Stimulated activated CD4-positive, alpha-beta T cell treated with anti-CD3 and anti-CD28 coated beads, Interleukin-15, amount 100 ng/mL, for 1 hour (primary cell): ENCODE measurements at places on chromosomes 12 and 14.

DNA sequence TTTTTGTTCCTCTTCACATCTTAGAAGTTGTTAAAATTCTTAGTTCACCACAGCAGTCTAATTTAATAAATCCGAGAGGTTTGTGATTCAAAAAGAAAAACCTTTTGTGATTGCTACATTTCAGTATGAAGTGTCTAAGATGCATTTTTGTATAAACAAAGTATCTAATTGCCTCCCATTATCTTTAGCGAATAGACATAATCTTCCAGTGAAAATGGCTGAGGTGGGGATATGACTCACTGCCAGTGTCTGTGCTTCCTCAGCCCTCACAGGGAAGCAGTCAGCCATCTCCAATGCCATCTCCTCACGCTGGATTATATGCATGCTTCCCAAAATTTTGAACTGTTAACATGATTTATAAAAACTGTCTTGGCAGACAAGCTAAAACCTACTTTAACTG lies 7.6 kb downstream of the GCH1 start:
- no peak for DNase-seq

DNA sequence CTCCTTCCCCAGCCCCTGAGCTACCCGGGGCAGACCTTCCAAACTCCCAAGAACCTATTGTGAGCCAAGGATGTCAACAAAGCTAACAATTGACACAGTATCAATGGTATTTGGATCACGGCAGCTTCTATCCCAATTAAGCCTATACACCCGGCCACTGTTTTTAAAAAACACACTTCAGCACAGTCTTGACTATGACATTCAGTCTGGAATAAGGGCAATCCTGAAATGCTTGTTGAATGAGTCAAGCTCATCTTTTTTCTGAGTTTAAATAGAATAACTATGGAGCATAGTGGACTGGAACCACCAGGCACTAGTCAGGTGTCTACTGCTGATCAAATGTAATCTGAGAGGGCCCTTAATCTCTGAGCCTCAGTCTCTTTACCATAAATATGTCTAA lies 5.7 kb downstream of the DENND5B start:
- DNase-seq = no peak

DNA sequence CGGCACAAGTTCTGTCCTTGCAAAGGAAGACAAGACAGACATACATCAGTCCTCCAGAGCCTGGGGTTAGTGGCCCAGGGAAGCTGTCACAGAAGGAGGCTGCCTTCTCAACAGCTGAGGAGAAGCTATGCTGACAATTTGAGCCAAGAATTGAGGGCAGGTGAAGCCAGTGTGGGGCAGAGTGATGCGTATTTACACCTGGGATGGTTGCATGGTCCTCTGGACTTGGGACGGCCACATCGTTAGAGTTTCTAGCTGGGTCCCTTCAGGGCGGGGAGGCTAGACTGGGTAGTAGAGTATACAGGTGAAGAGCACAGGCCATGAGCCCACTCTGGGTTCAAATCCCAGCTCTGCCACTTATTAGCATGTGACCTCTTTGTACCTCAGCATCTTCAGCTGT lies 16.5 kb downstream of the KRT85 start:
- DNase-seq = no peak

DNA sequence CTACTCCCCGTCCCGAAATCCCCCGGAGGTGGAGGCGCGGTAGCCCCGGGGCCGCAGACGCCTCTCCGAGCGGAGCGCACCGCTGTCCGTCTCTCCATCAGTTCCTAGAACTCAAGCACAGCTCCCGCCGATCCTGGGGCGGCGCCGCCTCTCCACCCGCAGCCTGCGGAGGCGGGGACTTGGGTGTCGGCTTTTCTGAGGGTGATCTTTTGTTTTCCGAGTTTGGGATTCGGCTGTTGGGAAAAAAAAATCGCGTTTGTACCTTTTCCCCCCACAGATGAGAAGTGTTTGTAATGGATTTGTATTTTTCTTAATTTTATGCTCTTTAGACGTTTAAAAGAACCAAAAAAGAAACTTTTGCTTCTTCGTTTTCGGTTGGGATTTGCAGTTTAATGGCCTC lies 26.6 kb downstream of the LRCOL1 start:
- DNase-seq = no peak

GRCh38 chr12:65263777-65264176 lies 14.7 kb upstream of the MSRB3 start:
- no peak for DNase-seq

- DNase-seq = peak; percentile 41
Observed at GRCh38 chr12:116703214-116703795, 34.6 kb downstream of the SPRING1 start.
